ENCODE measurements at places on chromosomes 1 and 21. TPM values are rescaled to one million over a fixed set of nuclear protein-coding genes. Genes with fewer than 3 reads are reported as not detected.
A peak's percentile ranks its signal among the peaks of the same experiment; 100 is the strongest.

GRCh38 chr1:116404699-116405098, 31.7 kb downstream of the ATP1A1 start:
- H3K27me3 ChIP-seq: no peaks in the 10 kb centered on the region
- H3K36me3 ChIP-seq: peaks cover 63% of the 10 kb centered on the region
- peaks cover 14% of the 10 kb centered on the region for H3K4me1 ChIP-seq
- no peak for DNase-seq
- H3K27ac ChIP-seq: no peak overlapping the region
- H3K4me3 ChIP-seq: no peak overlapping the region

- no peak for DNase-seq
- H3K4me3 ChIP-seq: no peak overlapping the region
- no peaks in the 10 kb centered on the region for H3K27me3 ChIP-seq
- no peaks in the 10 kb centered on the region for H3K36me3 ChIP-seq
- no peaks in the 10 kb centered on the region for H3K4me1 ChIP-seq
- H3K27ac ChIP-seq: no peak overlapping the region
Observed at GRCh38 chr1:189185097-189185496, 1292.6 kb downstream of the BRINP3 start.

DNA sequence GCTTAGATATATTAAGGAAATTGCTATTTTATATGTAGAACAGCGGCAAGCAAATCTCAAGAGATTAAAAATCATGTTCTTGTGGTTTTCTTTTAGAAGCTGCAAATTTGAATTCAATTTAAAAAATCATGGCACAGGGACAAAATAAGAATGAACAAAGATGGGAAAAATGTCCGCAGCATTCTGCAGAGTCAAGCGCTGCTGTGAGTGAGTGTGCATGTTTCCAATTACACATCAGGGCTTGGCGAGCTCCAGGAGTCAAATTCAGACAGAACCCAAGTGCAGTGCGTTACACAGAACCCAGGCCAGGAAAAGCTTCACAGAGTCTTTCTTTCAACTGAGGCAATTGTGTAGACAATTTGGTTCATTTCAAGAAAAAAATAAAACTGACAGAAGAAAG, 33.3 kb upstream of the ERG start:
- no peaks in the 10 kb centered on the region for H3K27me3 ChIP-seq
- no peaks in the 10 kb centered on the region for H3K4me1 ChIP-seq
- no peak for DNase-seq

UTS2 gene
- total RNA-seq: not detected

DNA sequence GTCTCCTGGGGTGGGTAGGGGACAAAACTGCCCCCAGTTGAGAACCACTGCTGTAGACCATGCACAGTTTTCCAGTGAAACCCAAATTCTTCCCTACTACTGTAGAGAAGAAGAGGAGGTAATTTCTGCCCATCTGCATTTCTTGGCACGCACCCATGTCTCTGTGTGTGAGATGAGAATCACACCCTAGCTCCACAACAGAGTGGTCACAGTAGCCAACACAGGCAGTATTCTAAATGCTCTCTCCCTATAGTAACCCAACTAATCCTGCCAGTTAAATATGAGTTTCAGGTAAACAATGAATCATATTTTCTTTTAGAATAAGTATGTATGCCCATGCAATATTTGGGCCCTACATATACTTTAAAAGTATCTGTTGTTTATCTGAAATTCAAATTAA, 1.2 kb upstream of the CAPN2 start:
- peaks cover 54% of the 10 kb centered on the region for H3K4me1 ChIP-seq
- DNase-seq: no peak
- no peaks in the 10 kb centered on the region for H3K27me3 ChIP-seq
- H3K36me3 ChIP-seq: no peaks in the 10 kb centered on the region
- H3K4me3 ChIP-seq: no peak overlapping the region
- no peak overlapping the region for H3K27ac ChIP-seq

DNA sequence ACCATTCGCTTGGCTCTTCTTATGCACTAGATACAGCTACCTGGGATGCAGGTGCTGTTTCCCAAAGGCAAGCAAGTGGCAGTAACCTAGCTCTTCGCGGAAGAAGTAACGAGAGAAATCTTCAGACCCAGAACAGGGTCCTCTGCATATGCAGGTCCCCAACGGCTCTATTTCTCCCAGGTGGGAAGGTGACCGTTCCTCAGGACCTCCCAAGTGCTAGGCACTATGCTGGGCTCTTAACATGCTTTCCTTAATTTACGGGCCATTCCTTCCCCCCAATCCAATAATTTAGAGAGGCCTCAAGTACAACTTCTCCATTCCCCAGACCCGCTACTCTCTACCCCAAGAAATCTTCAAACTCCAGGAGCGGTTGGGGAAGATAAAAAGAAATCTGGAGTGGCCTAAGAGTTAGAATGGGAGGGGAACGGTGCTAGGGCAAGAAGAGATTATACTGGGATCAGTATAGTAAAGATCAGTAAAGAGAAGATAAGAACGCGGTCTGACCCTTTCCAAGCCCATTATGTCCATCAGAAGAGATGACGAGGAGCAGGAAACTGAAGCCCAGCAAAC, 410 bp downstream of the TXNDC12 start:
- DNase-seq: no peak
- H3K4me3 ChIP-seq: peak overlapping the region; percentile 97
- H3K4me1 ChIP-seq: peaks cover 34% of the 10 kb centered on the region
- H3K36me3 ChIP-seq: no peaks in the 10 kb centered on the region
- H3K27me3 ChIP-seq: no peaks in the 10 kb centered on the region

DNA sequence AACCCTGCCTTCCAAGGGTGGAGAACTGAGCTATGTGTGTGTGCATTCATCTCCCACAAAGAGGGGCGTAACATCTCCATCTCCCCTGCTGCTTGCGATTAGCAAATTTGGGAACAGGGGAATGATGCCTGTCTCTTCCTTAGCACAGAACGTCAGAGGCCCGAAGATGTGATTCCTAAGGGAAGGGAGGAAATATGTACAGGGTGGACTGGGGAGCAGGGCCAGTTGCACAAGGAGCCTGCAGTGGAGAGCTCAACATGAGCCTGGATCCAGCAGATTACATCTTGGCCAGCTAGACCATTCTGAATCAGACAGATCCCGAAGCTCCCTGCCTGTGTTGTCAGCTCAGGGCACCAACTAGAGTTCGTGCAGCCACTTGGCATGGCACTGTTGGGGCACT, 118.1 kb downstream of the NGF start:
- no peak for DNase-seq
- no peak overlapping the region for H3K27ac ChIP-seq
- H3K4me1 ChIP-seq: no peaks in the 10 kb centered on the region
- no peak overlapping the region for H3K4me3 ChIP-seq

GRCh38 chr21:39663742-39664492, 51.2 kb downstream of the B3GALT5 start:
- H3K27ac ChIP-seq: no peak overlapping the region
- H3K27me3 ChIP-seq: no peaks in the 10 kb centered on the region
- no peaks in the 10 kb centered on the region for H3K36me3 ChIP-seq
- H3K4me1 ChIP-seq: no peaks in the 10 kb centered on the region
- no peak overlapping the region for H3K4me3 ChIP-seq

DNA sequence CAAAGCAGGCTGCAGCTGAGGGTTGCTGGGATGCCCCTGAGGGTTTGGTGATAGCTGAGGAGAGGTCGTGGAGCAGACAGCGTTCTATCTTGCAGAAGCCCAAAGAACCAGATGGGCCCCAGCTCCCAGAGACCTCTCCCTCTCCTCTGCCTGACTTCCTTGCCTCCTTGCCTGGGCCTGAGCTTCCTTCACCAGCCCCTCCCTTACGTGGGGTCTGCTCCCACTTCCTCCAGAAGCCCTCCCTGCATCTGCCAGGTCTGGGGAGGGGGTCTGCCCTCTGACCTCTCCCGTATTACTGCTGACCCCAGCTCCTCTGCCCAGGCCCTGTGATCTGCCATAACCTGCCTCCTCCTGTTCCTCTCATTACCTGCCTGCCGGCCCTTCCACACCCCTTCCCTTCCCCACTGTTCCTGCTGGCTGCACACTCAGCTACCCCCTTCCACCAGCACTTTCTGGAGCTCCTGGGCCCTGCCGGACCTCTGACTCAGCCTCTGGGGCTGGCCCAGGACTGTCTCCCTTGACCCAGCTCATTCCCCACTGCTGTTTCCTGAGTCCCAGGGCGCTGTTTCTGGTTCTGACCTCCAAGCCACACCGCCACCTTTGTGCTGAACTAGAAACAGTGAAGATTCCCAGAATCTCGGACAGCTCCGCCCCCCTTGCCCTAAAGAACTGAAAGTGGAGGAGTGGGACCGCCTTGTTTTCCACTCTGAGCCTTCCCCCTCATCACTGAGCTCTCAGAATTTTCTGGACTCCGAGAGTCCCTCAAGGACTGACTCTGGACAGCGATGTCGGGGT, 237.7 kb upstream of the C1orf174 start:
- DNase-seq: no peak
- no peaks in the 10 kb centered on the region for H3K4me1 ChIP-seq
- no peak overlapping the region for H3K27ac ChIP-seq
- H3K4me3 ChIP-seq: no peak overlapping the region

DNA sequence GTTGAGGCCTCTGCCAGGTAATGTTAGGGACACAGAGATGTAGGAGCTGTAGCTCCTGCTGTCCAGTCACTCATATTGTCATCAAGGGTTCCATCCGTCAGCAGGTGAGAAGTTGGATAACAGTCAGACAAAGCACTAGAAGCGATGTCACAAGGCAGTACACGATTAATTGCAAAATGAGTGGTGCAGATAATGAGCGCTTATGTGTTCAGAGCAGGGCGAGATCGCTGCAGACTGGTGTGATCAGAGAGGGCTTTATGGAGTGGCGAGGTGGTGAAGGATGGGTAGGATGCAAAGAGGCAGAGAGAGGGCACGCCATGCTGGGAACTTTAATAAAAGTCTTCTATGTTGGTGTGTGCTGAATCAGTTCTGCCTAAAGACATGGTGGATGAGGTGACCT, 8.8 kb downstream of the TMCC2 start:
- DNase-seq: no peak
- no peaks in the 10 kb centered on the region for H3K27me3 ChIP-seq
- H3K4me3 ChIP-seq: no peak overlapping the region
- no peak overlapping the region for H3K27ac ChIP-seq

- H3K36me3 ChIP-seq: peaks cover 11% of the 10 kb centered on the region
- H3K4me1 ChIP-seq: peaks cover 22% of the 10 kb centered on the region
- no peak overlapping the region for H3K27ac ChIP-seq
- H3K27me3 ChIP-seq: no peaks in the 10 kb centered on the region
- no peak overlapping the region for H3K4me3 ChIP-seq
- DNase-seq: no peak
Observed at GRCh38 chr1:84569216-84569615, 5.0 kb downstream of the CTBS start.

DNA sequence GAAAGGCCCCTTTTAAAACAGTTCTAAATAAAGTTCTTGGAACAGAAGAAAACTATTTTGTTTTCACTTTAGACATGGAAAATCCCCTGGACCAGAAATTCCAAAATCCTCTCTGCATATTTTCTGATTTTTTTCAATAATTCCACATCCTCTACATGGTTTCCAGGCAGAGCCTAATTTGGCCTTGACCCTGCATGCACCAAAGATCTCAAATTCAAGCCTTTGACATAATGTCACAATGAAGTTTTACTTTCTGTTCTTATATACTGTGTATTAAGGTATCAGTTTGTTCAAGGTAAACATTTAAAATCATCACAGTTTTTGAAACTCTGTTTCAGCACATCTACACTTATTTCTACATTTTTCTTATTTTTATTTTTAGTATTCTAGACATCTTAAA, 12.2 kb upstream of the NPL start:
- H3K4me1 ChIP-seq: no peaks in the 10 kb centered on the region
- DNase-seq: no peak
- no peak overlapping the region for H3K27ac ChIP-seq
- no peaks in the 10 kb centered on the region for H3K36me3 ChIP-seq
- H3K27me3 ChIP-seq: no peaks in the 10 kb centered on the region

DPH5 gene
- 58.5 TPM for total RNA-seq

GRCh38 chr1:157098519-157098918, 1.1 kb downstream of the ETV3L start:
- no peaks in the 10 kb centered on the region for H3K27me3 ChIP-seq
- H3K27ac ChIP-seq: no peak overlapping the region
- DNase-seq: no peak
- no peak overlapping the region for H3K4me3 ChIP-seq

- H3K27ac ChIP-seq: no peak overlapping the region
- no peaks in the 10 kb centered on the region for H3K36me3 ChIP-seq
- DNase-seq: no peak
- peaks cover 6% of the 10 kb centered on the region for H3K4me1 ChIP-seq
Observed at GRCh38 chr21:46171585-46171984, 12.7 kb downstream of the SPATC1L start.

- H3K36me3 ChIP-seq: no peaks in the 10 kb centered on the region
- no peak for DNase-seq
- H3K27ac ChIP-seq: no peak overlapping the region
Observed at GRCh38 chr1:156073740-156074139, 8.5 kb downstream of the MEX3A start.

GRCh38 chr1:21334214-21335087, 44.2 kb upstream of the ECE1 start:
- peak; percentile 74 for DNase-seq
- no peaks in the 10 kb centered on the region for H3K27me3 ChIP-seq
- H3K36me3 ChIP-seq: no peaks in the 10 kb centered on the region
- peak overlapping the region; percentile 69 for H3K27ac ChIP-seq
- peaks cover 84% of the 10 kb centered on the region for H3K4me1 ChIP-seq

- no peak overlapping the region for H3K4me3 ChIP-seq
- H3K36me3 ChIP-seq: no peaks in the 10 kb centered on the region
- H3K4me1 ChIP-seq: no peaks in the 10 kb centered on the region
- H3K27me3 ChIP-seq: no peaks in the 10 kb centered on the region
- DNase-seq: no peak
Observed at GRCh38 chr1:156344409-156344808, 6.1 kb downstream of the TSACC start.

DNA sequence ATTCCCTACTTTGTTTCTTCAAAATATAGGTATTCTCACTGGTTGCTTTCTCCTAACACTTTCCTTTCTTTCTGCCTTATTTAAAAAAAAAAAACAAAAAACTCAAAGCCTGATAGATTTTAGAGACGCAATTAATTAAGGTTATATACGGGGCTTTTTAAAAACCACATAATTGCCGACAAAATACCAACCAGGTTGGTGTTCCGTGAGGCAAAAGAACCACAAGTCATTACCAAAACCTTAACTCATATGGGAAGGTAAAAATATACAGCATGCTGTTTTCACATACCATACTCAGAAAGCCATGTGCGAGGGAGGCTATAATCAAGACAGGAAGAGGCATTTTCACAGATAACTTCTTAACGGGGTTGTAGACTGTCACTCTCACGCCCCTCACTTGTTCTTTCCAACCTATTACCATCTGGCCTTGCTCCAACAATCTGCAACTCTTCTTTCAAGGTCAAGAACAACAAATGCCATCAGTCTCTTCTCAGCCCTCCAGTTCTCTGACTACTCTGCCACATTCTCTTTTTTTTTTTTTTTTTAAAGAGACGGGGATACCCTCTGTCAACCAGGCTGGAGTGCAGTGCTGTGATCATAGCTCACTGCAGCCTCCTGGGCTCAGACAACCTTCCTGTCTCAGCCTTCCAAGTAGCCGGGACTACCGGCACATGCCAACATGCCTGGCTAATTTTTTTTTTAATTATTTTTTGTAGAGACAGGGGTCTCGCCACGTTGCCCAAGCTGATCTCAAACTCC, 102.6 kb downstream of the APP start:
- H3K4me1 ChIP-seq: peaks cover 23% of the 10 kb centered on the region
- H3K27ac ChIP-seq: no peak overlapping the region
- DNase-seq: no peak
- no peaks in the 10 kb centered on the region for H3K27me3 ChIP-seq
- no peaks in the 10 kb centered on the region for H3K36me3 ChIP-seq

ARF1 gene
- total RNA-seq: 379 TPM

SERBP1 gene
- 545 TPM for total RNA-seq

Measured in CD8-positive, alpha-beta memory T cell (primary cell).